ENCODE measurements at places on chromosomes 1 and 21.

DNA sequence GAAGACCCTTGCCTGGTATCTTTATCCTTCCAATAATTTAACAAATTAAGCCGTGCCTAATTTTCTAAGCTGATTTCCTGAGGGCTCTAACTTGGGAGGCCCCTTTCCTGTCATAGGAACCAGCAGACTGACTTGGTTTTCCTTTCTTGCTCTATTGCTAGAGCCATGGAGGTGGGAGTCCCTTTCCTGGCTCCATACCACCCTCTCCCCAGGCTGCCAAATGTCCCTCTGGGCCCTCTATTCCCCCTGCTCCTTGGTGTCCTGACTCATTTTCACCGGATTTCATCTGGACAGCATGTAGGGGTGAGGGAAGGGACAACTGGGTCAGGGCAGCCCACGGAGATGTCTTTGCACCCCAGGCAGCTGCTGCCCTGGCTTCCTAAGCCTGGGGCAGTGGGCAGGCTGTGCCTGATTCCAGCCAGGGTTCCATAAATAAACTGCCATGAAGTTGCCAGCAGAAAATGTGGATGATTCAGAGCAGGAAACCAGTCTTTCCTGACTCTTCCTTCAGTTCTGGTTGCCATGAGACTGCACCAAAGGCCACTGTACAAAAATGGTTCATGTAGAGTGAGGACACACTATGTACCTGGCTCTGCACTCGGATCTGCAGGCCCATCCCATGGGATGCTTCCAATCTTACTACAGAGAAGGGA, 38.0 kb upstream of the SERBP1 start:
- no peak for DNase-seq

GRCh38 chr1:117188816-117189437, 21.8 kb downstream of the VTCN1 start:
- no peak for DNase-seq

GRCh38 chr1:10943991-10944730, 68.3 kb upstream of the TARDBP start:
- no peak for DNase-seq

- no peak for DNase-seq
Measured at GRCh38 chr1:63326473-63327380, 4.4 kb downstream of the FOXD3 start.

DNA sequence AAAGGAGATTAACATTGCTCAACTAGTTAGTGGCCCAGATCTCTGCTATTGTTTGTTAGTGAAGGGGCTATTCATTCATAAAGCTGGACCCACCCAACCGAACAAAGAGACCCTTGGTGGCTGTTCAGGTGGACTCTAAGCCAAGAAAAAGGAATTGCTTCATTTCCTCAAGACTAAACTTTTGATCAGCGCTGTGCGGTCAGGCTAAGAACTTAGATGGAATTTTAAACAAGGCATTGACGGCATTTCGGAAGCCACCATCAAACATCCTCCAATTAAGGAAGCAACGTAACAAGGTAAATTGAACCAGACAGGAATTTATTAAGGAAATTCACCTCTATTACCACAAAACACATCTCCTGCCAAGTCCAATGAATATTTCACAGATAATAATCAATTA, 19.9 kb upstream of the SHCBP1L start:
- DNase-seq: no peak
